ENCODE measurements at places on chromosomes 3 and 15.

DNA sequence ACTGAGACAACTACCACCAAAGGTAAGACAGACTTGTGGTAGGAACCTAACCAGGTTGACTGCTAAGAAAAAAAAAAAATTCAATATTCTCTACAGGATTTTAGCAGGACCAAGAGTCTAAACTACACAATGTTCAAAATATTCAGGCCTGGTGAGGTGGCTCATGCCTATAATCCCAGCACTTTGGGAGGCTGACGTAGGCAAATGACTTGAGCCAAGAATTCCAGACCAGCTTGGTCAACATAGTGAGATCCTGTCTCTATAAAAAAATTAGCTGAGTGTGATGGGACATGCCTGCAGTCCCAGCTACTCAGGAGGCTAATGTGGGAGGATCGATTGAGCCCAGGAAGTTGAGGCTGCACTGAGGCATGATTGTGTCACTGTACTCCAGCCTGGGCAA lies 341.6 kb upstream of the WNT5A start:
- DNase-seq = no peak

- DNase-seq = no peak
Observed at GRCh38 chr15:91704343-91704742, 149.2 kb upstream of the SLCO3A1 start.

DNA sequence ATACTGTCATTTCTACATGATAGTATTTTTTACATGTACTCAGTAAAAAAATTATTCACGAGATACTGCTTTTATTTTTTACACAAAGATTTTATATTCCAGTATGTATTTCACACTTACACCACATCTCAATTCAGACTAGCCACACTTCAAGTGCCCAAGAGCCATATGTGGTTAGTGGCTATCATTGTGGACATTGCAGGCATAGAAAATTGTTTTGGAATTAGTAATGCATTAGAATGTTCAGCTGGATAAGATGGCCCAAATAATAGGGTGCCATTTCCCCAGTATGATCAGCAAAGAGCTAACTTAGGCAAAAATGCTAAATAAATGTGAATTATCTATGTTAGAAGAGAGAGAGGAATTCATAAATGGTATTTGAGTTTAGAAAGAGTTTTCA lies 203.8 kb upstream of the MCTP2 start:
- DNase-seq = no peak

GRCh38 chr3:196989721-196990262 lies 21.2 kb upstream of the PIGZ start:
- DNase-seq = no peak

DNA sequence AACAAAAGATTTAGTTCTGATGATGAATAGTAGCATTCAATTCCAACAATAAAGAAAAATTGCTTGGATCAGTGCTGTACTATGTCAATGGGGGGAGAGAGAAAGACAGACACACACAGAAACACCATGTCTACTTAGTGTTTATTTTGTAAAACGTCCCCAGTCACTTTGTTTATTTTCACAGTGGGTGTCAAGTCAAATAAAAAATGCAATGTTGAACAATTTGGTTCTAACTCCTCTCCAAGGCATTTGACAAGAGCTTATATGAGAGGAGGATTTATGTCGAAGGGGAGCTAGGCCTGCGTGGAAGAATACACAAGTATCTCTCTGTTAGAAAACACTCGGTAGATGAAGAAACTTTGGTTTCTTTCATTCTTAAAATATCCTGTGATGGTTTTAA lies 201.7 kb upstream of the SLC2A2 start:
- DNase-seq = no peak

GRCh38 chr3:50605901-50606326 lies 5.7 kb downstream of the CISH start:
- no peak for DNase-seq

GRCh38 chr15:62742409-62743171 lies 300.0 kb upstream of the TPM1 start:
- DNase-seq = peak; percentile 58

DNA sequence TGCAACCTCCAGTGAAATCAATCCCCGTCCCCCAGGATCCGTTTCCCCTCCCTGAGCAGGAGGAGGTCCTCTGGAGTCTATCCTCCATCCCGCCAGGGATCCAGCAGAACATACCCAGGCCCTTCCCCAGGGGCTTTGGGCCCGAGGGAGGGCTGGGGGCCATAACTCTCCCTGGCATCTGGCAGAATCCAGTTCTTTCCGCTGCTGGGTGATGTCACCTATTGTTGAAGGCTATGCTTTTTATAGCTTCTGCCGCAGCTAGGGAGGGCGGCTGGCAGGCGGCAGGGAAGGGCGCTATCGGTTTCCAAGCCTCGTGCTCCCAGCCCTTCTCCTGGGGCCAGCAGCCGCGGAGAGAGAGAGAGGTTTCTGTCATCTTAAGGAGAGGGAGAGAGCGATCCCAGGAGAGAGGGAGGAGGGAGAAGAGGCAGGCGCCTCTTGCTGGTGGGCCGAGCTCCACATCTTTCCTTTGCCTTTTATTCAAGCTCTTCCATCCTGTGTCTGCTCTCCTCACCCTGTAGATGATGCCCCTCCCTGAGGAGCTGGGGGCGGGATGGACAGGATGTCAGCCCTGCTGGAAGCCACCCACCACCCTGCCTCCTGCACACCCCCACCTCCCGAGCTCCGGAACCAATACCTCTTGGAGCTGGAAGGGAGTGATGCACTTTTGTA lies 120.1 kb downstream of the ANP32A start:
- peak; percentile 82 for DNase-seq

DNA sequence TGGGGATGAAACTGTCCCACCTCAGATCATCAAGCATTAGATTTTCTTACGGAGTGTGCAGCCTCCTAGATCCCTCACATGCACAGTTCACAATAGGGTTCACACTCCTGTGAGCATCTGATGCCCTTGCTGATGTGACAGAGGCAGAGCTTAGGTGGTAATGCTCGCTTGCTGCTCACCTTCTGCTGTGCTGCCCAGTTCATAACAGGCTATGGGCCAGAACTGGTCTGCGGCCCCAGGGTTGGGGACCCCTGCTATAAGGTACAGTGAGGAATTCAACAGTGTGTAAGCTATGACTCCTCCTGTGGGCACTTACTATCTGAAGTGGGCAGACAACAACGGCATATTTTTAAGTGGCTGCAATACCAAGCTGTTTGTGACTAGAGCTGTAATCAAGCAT lies 187.9 kb upstream of the BHLHE40 start:
- DNase-seq = no peak

DNA sequence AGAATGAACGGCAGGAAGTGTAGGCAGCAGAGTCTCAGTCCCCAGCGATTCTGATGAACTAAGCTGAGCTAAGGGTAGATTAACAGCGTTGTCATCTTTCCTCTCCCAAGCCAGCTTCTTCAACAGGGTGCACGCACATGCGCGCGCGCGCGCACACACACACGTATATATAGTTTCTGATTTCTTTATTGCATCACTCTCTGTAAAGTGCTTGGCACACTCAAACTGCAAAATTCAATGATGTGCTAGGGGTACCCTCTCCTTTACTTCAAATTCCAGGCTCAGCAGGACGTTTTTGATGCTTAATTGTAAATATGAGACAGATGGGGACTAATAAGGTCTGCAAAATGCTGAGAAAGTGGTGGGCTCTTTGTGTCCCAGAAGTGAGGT lies 26.1 kb upstream of the VPS8 start:
- DNase-seq = no peak

GRCh38 chr3:187516446-187517185 lies 148.4 kb downstream of the RTP4 start:
- DNase-seq = no peak

DNA sequence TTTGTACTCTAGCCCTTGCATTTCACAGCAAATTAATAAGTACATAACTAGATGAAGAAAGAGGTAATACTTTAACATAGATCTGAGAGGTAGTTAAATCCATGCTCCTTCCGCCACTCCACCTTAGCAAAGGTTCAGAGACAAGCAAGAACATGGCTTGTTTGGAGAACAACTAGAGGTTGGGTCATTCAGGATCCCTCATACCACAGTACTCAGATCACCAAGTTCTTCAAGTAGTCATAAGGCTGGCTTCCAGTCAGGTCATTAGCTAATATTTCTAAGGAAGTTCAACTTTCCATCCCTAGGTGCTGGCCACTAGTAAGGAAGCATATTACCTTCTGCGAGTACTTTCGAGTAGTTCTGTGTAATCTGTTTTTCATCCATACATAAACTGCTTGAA lies 44.1 kb downstream of the CD200R1 start:
- no peak for DNase-seq

DNA sequence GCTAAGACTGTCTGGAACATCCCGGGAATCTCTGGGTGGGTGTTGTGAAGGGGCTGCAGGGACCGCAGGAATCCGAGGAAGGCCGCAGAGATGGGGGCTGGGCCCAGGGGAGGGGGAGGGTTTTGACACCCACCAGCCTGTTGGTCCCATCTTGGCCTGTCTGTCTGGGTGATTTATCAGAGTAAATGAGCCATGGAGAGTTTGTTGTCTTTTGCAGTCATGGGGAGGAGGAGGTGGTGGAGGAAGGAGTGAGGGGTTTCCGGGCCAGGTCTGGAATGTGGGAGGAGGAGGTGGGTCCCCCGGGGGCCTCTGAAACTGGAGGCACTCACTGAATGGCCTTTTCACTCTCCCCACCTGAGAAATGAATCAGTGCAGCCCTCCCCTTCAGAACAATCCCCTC lies 11.5 kb downstream of the SEMA3F start:
- no peak for DNase-seq

DNA sequence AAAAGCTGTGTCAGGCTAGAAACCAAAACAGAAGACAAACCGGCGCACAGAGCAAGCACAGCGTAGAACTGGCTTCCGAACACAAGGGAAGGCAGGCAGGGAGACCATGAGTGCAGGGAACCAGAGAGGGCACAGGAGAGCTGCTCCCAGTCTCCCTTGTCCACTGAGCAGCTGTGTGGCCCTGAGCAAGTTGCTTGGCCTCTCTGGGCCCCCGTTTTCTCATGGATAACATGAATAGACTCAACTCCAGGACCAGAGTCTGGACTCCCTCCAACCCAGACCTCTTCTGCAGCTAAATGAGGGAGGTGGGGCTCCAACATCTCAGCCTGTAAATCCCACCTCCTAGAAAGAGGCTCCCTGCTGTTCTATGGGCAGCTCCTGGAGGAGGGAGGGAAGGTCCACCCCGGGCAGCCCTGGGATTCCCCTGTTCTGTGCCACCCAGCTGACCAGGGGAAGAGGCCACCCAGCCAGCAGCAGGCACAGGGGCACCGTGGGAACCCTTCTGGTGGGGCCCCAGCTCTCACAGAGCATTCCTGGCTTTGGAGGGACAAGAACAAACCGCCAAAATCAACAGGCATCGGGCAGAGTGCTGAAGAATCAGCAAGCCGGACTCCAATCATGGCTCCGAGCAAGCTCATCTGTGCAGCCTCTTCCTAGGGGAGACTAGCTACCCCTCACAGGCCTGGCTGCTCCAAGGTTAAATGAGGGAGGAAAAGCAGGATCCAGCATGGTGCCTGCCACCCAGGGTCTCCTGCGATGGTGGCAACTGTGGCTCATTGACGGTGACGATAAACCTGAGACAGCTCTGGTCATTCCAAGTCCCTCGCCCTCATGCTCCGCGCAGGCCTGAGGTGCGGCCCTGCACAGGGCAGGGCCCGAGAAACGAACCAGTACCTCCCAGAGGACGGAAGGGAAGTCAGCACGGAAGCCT lies 15.1 kb downstream of the XXYLT1 start:
- no peak for DNase-seq

DNA sequence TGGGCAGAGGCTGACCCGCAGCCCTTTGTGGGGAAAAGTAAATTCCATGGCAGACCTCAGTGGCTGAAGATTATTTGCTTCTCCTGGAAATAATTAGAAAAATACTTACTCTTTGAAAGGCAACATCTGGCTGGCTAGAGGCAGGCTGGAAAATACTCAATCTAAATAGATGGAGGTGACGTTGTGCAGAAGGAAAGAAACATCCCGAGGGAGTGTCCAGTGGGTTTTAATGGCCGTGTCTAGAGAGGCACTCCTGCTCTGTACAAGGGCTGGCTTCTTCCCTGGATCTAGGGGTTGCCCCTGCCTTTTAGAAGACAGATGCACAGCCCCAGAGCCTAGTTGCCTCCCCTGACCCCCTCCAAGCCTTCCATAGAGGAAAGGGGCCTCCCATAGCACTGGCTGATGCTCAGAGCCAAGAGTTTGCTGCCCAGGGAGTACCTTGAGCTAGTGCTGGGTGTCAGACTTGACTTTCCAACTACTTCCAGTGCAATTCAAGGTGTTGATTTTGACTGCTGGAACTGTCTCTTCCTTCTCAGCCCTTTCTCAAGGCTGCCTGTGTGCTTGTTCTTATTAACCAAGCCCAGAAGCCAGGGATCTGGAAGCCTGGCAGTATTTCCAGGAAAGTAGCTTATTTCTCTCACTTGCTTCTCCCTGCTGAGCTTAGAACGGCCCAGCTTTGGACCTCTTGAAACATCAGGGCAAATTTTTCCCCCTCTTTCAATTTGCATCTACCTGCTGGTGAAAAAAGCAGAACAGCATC lies 27.4 kb downstream of the CGNL1 start:
- DNase-seq = no peak

GRCh38 chr15:83846847-83847246 lies 192.9 kb downstream of the ADAMTSL3 start:
- no peak for DNase-seq

- DNase-seq = no peak
Observed at GRCh38 chr3:24483873-24484272, 10.8 kb downstream of the THRB start.

DNA sequence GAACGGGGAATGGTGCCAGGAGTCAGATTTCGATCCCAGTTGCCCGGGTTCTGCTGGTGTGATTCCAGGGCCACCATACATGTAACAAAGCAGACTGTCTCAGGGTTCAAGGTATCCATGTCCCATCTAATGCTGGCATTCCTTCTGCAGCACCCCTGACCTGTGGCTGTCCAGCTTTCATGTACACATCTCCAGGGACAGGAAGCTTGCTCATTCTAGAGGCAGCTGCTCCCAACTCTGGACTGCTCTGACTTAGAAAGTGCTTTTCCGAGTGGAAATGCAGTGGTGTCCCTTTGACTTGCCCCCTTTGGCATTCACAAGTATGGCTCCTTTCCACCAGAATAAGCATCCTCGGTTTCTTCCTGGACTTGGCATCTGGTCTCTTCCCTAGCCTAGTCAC lies 30.9 kb downstream of the PML start:
- no peak for DNase-seq

GRCh38 chr3:21704796-21705195 lies 46.2 kb downstream of the ZNF385D start:
- no peak for DNase-seq

GRCh38 chr3:128760881-128761280 lies 34.9 kb downstream of the RAB7A start:
- DNase-seq = no peak

DNA sequence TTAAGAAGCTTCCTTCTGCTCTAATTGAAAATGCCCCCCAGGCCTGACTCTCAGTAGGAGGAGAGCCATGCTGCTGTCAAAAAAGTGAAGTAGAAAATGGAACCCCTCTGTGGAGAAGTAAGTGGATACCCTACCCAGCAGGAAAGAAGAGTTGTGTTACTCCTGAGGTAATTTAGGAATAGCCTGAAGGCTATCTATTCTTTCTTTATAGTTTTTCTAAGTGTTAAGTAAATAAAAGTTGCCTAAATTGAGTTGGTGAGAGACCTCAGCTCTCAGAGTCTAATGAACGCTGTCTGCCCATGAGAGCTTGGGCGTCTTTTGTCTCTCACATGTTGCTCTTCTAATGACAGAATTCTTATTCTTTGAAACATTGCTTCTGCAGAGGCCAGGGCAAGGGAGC lies 116.2 kb downstream of the NSUN3 start:
- DNase-seq = no peak

GRCh38 chr3:102529452-102529851 lies 94.6 kb downstream of the ZPLD1 start:
- no peak for DNase-seq

GRCh38 chr15:31306426-31307269 lies 20.0 kb upstream of the KLF13 start:
- no peak for DNase-seq
